MM.1S (cell line): ENCODE measurements at places on chromosomes 11 and 22.
A peak's percentile ranks its signal among the peaks of the same experiment; 100 is the strongest.

DNA sequence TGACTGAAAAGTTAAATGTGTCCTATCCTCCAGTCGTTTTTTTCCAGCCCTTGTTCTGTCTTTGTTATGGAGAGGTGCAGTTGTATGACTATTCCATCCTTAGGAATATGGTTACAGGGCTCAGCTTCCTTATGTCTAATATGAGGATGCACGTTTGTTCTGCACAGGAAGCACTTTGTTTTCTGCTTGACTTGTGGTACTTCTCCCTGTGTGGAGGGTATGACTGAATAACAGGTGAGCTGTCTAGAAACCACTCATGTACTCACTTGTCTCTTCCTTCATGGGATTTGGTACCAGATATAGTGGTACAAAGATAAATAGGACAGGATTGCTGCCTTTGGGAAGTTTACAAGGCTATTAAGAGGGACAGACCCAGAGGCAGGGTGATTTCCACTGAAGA, 17.4 kb downstream of the CABIN1 start:
- no peak for DNase-seq

GRCh38 chr11:15926071-15926470, 430.3 kb downstream of the SOX6 start:
- no peak for DNase-seq

- no peak for DNase-seq
Observed at GRCh38 chr11:131530407-131530806, 160.0 kb downstream of the NTM start.

GRCh38 chr11:46240861-46241260, 36.6 kb upstream of the CREB3L1 start:
- no peak for DNase-seq

GRCh38 chr11:133821776-133822175, 23.5 kb downstream of the SPATA19 start:
- DNase-seq: peak; percentile 26

DNA sequence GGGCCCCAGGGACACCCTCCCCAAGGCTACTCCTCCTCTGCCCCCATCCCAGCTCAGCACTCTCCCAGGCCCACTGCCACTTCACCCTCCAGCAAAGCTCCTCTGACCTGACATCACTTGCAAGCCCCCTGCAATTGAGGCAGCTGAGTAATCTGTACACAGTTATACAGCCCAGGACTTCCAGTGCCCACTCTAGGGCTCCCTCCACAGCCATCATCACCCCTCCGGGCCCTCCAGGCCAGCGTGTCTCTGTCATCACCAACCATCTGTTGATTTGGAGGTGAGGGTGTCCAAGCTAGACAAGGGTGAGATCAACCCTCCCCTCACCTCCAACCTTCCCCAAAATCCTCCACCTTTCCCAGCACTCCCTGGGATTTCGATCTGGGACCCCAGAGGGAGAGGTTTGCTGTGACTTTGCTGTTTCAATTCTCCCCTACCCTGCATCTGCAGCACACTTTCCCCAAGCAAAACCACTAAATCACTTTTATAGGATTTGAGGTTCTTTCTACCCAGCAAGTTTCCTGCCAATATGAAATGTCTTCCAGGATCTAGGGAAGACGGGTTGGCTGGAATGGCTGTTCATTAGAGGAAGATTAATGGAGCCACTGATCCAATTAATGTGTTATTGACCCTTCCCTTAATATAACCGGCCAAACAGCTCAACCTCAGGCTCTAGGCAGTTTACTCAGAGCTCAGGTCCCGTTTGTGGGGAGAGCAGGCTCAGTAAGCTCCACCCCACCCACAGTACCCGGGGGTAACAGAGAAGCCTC, 92.9 kb downstream of the CHST1 start:
- no peak for DNase-seq

DNA sequence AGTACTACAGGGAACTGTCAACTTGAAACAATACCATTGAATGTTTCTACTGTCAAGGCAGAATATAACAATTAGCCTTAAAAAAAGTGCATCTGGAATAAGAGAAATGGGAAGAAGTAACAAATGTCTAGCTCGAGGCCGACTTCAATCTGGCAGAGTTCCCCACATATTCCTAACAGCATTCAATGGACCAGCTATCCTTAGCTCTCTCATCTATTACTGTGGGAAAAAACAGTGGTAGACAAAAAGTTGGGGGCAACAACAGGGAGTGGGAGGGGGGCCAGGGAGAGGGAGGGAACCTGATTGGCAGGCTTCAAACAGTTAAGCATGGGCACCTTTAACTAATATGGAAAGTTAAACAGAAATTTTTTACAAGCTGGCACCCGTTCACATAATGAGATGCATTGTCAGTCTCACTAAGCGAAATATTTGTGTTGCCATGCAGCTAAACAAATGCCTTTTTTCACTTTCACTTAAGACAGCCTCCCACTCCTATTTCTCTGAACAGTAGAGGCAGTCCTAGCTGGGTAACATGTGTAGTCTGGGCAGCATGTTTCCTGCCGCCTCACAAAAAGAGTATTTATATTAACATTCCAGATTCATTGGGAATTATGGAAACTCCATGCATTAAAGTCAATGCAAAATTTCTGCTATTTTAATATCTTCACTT, 62.2 kb upstream of the SOX6 start:
- no peak for DNase-seq

DNA sequence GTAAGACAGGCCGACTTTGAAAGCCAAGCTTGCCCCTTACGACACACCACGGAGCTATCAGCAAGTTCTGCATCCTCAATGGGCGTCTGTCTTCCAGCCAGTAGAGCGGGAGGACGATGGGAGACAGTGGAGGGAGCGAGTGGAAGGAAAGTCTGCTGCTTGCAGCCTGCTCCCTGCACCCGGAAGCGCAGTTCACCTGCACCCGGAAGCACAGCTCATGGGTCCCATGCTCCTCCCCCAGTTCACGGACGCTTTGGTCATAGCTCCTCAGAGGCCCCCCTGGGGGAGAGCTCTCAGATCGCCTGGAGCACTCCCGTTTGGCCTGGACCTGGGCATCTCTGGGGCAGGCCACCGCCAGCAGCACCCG, 51.3 kb downstream of the FBLN1 start:
- peak; percentile 35 for DNase-seq

GRCh38 chr11:2428322-2428795, 16.0 kb downstream of the TRPM5 start:
- peak; percentile 77 for DNase-seq

DNA sequence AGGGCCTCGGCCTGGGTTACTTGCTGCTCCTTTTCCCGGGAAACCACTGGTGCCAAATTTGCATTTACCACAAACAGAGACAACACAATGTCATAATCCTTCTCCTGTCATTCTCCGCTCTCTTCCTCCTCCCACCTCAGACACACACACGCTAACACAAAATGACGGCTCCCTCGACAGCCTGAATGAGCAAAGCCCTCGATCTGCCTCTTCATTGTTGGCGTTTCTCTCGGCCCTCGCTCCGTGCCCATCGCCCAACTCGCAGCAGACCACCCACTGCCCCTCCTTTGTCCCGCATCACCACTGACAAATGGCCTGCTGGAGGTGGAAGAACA, 12.5 kb upstream of the TCF20 start:
- no peak for DNase-seq

DNA sequence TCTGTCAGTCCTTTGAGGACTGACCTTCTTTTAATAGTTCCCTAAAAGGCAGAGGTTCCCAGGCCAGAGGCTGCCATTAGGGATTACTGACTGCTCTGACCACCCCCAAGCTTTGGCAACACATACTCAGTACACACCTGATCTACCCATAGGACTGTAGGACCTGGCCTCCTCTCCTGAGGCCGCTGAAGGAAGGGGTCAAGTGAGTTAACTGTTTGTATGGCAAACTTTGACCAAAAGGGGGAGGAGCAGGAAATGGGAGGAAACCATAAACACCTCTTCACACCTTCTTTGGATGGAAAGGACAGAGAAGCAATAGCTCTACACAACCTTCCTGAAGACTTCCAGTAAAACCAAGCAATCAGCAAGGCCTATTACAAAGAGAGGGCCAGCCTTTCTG, 104.0 kb downstream of the APOL5 start:
- no peak for DNase-seq

DNA sequence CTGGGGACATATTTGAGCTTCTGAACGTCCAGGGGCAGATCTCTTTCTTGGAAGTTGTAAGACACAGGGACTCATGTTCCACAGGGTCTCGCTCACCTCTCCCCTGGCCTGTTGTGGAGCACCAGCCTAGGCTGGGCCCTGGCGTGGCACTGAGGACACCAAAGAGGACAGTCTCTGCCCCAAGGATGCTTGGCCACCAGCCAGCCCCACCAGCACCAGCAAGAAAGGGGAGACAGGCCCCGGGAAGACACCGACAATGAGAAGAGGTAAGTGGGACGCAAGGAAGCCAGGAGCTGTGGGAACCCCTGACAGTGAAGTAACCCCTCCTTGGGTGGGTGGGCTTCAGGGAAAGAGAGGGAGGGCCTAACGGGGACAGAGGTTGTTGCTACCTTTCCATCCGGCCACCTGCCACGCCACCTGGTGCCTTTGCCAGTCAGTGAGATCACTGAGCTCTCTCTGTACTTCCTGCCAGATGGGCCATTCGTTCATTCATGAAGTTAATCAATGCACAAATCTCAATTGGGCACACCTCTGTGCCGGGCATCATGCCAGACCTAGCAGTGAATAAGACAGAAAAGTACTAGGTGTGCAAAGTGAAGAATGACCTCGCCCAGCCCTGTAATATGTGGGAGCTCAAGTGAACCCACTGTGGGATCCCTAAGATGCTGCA, 11.1 kb downstream of the APOL5 start:
- DNase-seq: no peak

DNA sequence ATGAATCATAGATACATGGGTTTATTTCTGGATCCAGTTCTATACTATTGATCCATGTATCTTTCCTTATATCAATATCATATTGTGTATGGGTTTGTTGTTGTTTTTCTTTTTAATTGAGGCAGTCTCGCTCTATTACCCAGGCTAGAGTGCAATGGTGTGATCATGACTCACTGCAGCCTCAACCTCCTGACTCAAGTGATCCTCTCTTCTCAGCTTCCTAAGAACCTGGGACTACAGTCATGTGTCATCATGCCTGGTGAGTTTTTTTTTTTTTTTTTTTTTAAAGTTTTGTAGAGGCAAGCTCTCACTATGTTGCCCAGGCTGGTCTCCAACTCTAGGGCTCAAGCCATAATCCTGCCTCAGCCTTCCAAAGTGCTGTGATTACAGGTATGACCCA, 1589.4 kb upstream of the TENM4 start:
- no peak for DNase-seq

DNA sequence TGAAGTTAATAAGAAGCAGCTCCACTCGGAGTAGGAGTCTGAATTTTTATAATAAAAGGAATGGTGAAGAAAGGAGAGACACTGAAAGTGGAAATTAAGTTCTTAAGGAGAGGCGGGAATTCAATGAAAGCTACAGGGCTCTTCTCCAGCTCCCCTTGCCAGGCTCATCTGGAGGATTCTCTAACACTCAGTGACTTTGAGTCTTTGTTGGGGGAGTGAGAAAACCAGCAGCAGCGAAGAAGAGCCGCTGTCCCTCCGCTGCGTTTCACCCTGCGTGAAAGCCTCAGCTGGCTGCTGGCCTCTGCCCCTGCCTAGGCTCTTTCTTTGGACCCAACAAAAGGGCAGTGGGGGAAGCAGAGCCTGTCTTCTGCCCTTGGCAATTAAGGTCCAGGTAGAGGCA, 113.0 kb downstream of the NTM start:
- DNase-seq: no peak
